ENCODE measurements at places on chromosomes 2 and 18.
A peak's percentile ranks its signal among the peaks of the same experiment; 100 is the strongest.

DNA sequence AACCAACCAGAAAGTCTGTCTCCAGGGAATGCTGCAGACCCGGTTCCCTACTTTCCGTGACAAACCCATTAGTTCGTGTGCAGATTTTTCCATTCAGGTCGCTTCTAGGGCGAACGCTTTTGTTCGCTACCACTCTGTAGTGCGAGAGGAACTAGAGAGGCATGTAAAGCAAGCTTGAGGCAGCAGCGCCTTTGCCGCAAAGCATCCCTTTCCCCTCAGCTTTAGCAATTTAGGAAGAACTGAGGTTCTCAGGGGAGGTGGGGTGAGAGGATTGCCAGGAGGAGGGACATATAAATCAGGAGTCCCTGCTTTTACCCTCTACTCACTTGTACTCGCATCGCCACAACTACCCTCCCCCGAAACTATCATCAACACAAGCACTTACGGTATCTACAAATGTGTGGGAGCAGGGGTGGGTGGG is 748 bp upstream of the ZNF804A start:
- DNase-seq = no peak

- no peak for DNase-seq
Observed at GRCh38 chr18:46424898-46425297, 232.1 kb downstream of the LOXHD1 start.

- no peak for DNase-seq
Observed at GRCh38 chr2:166468124-166469024, 25.7 kb downstream of the SCN7A start.

GRCh38 chr2:12120281-12121150 is 374.1 kb downstream of the LPIN1 start:
- DNase-seq = peak; percentile 16

DNA sequence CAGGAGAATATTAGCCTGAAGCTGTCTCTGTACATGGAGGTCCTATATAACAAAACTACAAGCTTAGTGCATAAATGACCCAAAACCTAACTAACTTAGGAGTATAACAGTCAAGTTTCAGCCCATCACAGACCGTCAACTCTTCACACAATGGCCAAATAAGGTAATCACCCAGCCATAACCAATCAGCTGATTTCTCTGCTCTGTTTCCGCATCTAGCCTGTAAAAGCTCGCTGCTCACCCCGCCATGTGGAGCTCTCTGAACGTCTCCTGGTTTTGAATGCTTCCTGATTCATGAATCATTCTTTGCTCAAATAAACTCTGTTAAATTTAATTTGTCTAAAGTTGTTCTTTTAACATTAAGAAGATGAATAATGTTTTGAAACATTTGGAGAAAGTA is 593.6 kb downstream of the TMX3 start:
- no peak for DNase-seq

DNA sequence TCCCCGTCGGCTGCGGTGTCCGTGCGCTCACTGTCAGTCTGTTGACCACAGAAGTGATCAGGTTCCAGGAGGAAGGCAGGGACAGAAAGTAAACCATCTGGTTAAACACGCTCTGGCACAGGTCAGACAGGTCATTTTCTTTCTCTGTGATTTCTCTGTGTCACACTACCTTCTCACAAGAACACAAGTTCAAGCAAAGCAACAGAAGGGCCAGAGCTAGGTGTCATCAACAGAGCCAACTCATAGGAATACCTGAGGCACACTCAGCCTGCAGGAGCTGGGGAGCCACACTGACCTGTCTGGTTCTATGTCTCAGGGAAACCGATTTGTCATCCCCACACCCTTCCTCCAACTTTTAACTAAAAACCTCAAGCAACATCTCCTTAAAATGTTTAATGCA is 115.1 kb upstream of the ZBTB14 start:
- DNase-seq = no peak

GRCh38 chr2:148745151-148745851 is 100.8 kb downstream of the EPC2 start:
- DNase-seq = no peak

- DNase-seq = no peak
Observed at GRCh38 chr2:26630669-26631360, 10.4 kb downstream of the CIB4 start.

- no peak for DNase-seq
Observed at GRCh38 chr2:157839162-157839801, 36.8 kb downstream of the ACVR1 start.

DNA sequence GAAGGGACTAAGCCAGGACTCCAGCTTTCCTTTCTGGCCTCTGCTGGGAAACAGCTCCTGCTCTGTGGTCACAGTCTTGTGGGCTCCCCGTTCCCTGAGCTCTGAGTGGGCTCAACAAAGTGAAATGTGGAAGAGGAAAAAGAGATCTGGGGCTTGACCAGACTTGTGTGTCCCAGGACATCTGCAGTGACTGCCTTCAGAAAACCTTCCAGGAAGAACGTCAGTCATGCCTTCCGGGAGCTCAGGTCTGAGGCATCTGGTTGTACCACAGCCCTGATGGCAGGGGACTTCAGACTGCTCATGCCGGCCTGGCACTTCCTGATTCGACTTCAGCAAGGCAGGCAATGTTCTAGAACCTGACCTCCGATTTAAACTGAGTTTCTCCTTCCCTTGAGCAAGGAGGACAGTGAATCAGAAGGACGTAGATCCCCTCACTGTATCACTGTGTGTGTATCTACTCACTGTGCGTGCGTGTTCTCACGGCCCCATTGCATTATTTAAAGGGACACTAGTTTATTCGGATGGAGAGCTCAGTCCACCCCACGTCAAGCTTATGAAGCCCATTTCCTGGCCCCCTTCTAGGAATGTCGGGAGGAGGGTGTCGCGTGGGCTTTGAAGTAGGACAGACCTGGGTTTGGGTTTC is 548 bp upstream of the FBLN7 start:
- DNase-seq = peak; percentile 56

GRCh38 chr2:937530-937929 is 13.1 kb upstream of the SNTG2 start:
- no peak for DNase-seq

GRCh38 chr2:170739048-170739447 is 23.9 kb downstream of the SP5 start:
- DNase-seq = no peak

GRCh38 chr2:205655779-205656456 is 26.4 kb upstream of the NRP2 start:
- no peak for DNase-seq

- DNase-seq = no peak
Observed at GRCh38 chr2:38079116-38080052, 3.4 kb upstream of the CYP1B1 start.

- peak; percentile 87 for DNase-seq
Observed at GRCh38 chr2:186589612-186590349, at the start of gene ITGAV. ITGAV (plus strand) TSS chr2:186590056; CDS start chr2:186590339, 283 bp downstream.

- no peak for DNase-seq
Observed at GRCh38 chr18:32443706-32444215, 26.9 kb downstream of the GAREM1 start.

DNA sequence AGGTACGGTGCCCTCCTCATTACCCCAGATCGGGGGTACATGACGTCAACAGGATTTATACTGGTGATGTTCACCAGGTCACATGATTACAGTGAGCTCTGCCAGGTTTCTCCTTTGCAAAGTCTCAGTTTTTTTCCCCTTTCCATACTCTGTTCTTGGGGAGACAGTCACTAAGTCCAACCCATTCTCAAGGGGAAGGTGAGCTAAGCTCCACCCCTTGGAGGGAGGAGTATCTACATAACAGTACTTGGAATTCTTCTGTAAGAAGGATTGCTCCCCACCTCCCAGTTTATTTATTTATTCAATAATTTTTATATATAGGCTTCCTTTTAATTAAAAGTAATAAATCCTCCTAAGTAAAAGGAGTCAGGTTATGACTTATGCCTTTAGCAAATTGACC is 34.1 kb upstream of the SOS1 start:
- no peak for DNase-seq

GRCh38 chr2:86213056-86213455 is 13.8 kb downstream of the MRPL35 start:
- no peak for DNase-seq

GRCh38 chr18:49279041-49279440 is 181.4 kb downstream of the DYM start:
- no peak for DNase-seq

DNA sequence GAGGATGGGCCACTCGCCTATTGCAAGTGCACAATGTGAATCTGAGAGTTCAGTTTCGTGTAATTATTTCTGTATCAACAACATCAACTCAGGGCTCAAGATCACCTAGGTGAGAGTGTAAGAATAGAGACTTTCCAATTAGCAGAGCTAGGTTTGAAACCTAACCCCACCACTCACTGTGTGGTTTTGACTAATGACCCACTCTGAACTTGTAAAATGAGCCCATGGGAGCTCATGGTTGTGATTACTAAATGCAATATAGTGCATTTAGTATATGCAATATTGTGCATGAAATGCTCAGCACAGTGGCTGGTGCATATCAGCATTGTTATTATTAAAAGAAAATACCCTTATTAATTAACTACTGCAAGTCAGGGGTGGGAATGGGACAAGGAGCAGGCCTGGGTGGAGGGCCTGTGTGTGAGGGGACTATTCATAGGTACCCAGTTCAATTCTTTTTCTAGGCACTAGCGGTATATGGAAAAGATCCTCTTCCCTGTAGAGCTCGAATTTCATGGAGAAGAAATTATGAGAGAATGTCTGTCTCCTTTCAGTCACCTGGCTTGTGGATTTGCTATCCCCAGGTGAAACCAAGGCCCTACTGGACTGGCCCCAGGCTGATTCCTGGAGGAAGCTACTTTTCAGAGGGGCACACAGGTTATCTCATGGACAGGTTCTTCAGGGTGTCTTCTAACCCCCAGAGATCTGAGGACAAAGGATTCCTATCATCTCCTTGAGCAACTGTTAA is 169.5 kb downstream of the GFPT1 start:
- no peak for DNase-seq

- no peak for DNase-seq
Observed at GRCh38 chr2:238560234-238560633, 133.5 kb downstream of the ASB1 start.

- DNase-seq = peak; percentile 44
Observed at GRCh38 chr2:88159955-88160415, 10.2 kb upstream of the THNSL2 start.

- DNase-seq = no peak
Observed at GRCh38 chr2:23027396-23027795, 357.6 kb upstream of the KLHL29 start.

DNA sequence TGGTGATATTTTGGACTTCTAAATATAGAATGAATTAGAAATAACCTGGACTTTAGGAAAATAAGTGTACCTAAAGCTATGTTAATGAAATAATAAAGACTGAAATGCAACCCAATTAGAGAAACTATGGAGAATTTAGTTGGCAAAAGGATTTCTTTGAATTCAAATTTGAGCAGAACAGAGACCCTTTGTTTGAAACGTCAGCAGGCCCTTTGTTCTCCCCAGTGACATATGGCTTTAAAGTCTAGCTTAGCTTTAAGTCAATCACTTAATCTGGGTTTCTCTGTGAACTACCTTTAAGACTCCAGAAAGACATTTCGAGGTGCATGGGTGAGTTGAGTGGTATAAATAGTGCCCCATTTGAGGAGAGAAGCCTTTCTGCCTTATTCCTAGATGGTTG is 130.5 kb upstream of the CREB1 start:
- DNase-seq = no peak

- DNase-seq = no peak
Observed at GRCh38 chr18:8479789-8480188, 129.4 kb upstream of the RAB12 start.

GRCh38 chr18:47944972-47945852 is 14.8 kb upstream of the SMAD2 start:
- no peak for DNase-seq
